Hematopoietic multipotent progenitor cell treated with erythropoietin and hydrocortisone succinate and interleukin-3 and kit ligand, for 15 days (in vitro differentiated cells): ENCODE measurements at places on chromosomes 5 and 9.

- DNase-seq: no peak
Measured at GRCh38 chr5:142360607-142361120, 35.8 kb upstream of the SPRY4 start.

GRCh38 chr5:10546186-10546585, 17.7 kb upstream of the ANKRD33B start:
- DNase-seq: no peak

DNA sequence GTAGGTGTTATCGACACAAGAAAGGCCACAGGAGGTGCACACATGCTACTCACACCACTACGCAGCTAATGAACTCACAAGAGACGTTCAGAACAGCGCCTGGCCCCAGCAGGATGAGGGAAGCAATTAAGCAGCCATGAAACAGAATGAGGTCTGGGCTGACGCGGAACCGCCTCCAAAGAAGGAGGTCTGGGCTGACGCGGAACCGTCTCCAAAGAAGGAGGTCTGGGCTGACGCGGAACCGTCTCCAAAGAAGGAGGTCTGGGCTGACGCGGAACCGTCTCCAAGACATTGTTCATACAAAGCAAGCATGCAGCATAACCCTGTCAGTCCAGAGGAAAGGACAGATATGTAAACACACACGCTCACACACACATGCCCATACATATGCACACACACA, 63.2 kb upstream of the ZNF354A start:
- DNase-seq: no peak

- DNase-seq: no peak
Measured at GRCh38 chr5:72541501-72542225, 34.5 kb upstream of the ZNF366 start.

DNA sequence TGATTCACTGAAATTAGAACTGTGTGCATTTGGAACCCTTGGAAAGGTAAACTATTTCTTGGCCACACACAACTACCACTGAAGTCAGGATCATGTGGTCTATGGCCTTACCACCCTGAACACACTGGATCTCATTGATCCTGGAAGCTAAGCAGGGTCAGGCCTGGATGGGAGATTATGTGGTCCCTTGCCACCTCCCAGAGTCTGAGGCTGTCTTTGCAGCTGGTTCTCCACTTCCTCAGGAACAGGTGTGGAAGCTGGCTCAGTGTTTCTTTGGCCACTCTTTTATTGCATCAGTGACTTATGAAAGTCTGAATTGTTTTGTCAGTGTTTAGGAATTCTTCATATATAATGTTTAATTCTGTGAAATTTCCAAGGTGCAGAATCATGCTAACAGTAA, 89.2 kb downstream of the TEK start:
- no peak for DNase-seq

GRCh38 chr9:76725011-76725546, 39.2 kb upstream of the PCA3 start:
- no peak for DNase-seq

- DNase-seq: no peak
Measured at GRCh38 chr5:107483231-107484024, 187.3 kb downstream of the EFNA5 start.

GRCh38 chr9:98811051-98811650, 3.7 kb downstream of the GALNT12 start:
- no peak for DNase-seq

DNA sequence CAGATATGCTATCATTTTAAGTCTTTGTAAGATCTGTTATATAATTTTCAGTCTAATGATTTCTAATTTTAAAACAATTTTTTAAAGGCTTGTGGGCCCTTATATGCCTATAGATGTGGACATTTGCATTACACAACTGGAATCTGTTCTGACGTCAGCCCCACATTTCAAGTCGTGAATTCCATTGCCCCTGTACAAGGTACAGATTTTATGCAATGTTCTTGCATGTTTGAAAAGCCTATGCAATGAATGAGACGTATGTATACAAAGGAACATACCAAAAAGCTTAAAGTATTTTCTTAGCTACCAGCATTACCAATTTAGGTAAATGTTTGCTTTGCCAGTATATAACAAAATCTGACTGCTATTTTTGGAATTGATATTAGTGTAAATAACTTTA, 77.2 kb downstream of the ITGA1 start:
- DNase-seq: no peak

- DNase-seq: no peak
Measured at GRCh38 chr5:142684508-142685041, 1.3 kb downstream of the FGF1 start.

DNA sequence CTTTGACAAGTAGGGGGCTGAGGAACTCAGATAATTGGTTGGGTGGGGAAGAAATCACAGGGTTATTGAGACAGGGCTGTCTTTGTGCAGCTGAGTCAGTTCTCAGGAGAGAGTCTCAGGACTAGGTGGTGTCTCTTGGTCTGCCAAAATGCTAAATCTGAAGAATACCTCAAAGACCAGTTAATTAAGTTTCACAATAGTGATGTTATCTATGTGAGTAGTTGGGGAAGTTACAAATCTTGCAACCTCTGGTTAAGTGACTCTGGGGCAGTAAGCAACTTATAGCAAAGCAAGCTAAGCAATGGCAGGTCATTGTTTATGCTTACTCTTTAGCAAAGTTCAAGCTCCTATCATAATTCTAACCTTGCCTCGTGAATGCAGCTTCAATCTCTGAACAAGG, 53.6 kb downstream of the GIN1 start:
- DNase-seq: no peak

DNA sequence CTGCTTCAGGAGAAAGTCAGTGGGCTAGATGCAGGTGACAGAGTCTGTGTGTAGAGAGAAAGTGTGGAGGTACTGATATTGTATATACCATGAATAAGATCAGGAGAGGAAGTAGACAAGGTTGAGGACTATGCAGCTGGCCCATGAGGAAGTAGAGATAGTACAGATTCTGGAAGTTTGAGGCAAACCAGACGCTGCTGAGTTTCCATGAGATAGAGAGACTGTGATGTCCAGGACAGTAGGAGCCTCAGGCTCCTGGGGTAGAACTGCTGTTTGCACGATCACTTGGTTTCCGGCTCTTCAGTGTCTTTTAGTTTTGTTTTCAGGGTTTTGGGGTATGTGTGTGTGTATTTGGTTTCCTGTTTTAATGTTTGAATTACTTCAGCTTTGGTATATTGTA, 13.6 kb downstream of the OTULINL start:
- DNase-seq: no peak

DNA sequence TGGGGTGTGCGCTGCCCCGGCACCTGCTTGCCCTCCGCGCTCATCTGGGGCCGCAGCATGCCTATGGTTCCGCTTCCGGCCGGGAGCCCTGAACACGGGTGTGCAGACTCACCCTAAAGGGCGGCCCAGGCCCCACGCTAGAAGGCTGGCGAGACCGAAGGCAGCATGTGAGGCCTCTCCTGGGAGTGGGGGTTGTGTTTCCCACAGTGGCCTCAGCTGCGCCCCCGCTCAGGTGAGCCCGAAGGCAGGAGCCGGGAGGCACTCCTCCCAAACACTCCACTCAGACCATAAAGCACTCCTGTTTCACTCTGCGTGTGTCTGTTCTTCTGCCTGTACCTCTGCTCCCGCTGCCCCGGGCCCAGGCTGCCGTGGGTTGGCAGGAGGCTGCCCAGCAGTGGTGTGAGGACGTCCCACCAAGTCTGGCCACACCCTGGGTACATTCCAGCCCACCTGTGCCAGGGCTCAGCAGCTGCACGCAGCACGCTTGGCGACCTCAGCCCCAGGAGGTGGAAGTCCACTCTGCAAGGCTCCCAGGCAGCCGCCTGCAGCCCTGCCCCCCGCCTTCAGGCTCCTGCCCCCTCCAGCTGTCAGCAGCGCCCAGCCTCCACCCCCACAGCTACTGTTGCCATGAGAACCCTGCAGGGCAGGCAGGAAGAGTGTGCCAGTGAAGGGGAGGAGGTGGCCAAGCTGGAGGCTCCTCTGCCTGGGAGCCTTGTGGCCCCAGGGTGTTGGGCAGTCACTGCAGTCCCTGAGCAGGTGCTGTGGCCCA, 1.2 kb upstream of the AJM1 start:
- DNase-seq: no peak

- no peak for DNase-seq
Measured at GRCh38 chr9:92095236-92095635, 20.0 kb downstream of the SPTLC1 start.

DNA sequence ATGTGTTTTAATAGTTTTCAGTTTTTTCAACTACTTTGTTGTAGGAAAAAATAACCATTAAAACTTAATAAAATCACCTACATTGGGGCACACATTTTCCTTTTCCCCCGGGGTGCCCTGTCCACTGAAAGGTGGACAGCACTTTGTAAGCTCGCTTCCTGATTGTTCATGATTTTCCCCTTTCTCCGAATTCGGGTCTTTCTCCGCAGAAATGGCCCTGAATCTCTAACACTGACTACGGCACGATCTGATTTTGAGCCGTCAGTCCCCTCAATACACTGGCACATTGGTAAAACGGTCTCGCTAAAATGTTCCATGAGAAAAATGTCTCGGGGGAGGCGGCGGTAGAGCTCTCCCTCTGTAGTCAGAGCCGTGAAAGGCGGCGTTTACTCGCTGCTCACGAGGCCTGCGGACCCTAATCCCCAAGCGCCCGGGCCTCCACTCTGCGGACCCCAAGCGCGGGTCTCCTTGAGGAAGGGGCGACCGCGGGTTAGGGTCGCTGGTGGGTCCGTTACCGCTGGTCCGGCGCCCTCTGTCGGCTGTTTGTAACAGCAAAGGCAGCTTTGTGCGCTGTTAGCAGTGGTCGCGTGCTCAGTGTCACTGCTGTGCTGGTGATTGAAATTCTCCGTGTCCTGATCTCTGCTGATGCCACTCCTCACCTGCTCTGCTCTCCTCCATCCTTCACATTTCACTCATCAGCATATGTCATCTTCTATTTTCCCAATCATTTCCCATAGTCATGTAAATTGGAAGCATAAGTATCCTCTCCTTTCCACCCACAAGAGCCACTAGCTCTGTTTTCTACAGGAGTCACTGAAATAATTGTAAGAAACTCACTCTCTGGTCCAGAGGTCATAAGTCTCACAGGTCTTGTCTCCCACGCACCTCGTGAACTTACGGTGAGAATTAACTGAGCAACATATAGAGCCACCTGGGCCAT, 10.8 kb upstream of the IFNA2 start:
- DNase-seq: peak; percentile 22

DNA sequence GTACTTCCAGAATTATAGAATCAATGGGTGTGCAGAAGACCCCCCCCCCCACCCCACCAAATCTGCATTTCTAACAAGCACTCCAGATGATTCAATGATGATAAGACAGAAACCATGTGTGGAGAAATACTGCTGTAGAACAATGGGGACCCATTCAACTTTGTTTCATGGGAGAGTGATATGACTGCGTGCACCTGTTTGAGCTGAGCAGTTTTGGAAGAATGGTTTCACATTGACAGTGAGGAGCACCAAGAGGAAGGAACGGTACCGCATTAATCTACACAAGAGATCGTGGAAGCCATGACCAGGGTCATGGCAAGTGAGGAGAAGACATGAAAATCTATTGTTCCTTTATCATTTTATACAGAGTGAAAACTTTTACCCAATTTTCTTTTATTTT, 202.7 kb downstream of the CD180 start:
- DNase-seq: no peak

DNA sequence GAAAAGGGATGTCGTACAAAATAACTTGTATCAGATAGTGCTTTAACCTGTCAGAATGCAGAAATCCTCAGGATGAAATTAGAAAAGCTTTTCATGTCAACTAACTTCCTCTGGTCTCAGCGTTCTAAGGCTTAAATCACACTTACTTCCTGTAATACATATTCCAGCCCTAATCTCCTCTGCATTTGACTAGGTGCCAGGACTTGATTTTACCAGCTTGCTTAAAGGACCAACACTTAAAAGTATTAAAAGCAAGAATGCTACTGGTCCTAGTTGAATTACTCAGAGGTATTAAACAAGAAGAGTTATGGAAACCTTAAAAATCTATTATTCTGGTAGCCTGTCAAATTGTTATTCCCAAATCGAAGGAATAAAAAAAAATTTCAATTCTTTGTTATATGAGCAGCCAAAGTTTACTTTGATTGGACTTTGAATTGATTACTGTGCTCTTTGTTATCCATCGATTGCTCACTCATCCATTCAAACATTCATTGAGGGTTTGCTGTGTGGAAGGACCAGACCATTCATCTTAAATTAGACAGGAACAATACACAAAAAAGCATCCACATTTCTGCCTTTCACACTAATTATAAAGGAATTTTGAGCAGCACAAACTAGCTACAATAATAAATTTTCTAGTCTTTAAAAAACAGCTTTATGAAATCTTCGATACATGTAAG, 108.7 kb downstream of the MUSK start:
- no peak for DNase-seq

GRCh38 chr5:16595881-16596580, 20.8 kb downstream of the RETREG1 start:
- DNase-seq: no peak

DNA sequence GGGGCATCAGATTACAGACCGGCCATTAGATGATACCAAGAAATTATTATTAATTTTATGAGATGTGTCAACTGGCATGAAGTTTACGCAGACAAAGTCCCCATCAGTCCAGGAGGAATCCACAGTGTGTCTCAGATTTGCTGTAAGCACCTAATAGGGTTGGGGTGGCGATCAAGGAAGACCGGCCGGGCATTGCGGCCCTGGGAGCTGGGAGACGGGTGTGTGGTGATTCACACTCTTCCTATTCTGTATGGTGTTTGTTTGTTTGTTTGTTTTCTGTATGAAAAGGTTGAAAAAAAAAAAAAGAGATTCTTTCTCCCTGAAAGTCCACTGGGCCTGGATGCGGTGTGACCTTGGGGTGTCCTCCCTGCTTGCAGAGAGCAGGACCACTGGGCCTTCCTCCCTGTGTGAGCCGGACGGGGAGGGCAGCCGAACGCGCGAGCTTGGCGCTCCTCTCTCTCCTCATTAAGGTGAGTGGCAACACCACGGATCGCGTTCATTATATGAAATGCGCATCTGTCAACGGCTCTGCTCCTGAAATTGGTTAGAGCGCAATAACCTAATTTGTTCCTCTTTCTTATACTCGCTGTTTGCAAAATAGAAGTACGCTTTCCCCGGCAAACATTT, 15.1 kb downstream of the RASGEF1C start:
- DNase-seq: no peak

GRCh38 chr9:38043931-38044623, 24.9 kb downstream of the SHB start:
- DNase-seq: no peak

- no peak for DNase-seq
Measured at GRCh38 chr9:123093141-123093540, 59.7 kb downstream of the GPR21 start.

DNA sequence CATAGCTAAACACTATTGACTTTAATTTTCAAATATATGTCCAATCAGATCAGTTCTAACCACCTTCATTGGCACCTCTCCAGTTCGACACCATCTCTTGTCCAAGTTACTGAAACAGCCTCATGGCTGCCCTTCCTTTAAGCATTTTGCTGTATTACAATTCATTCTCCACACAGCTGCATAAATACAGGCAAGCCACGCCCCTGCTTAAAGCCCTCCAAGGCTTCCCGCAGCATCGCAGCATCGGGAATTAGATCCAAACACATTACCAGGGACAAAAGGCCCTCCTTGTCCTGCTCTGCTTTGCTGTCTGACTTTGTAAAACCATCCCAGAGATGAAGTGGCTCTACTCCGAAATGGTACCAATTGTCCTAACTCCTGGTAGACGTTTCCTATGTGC, 75.1 kb upstream of the RAI14 start:
- DNase-seq: no peak

- DNase-seq: no peak
Measured at GRCh38 chr9:112286926-112287325, 46.5 kb downstream of the PTBP3 start.

- DNase-seq: no peak
Measured at GRCh38 chr5:31096238-31096865, 97.1 kb upstream of the CDH6 start.
